ENCODE measurements at places on chromosomes 5 and 9. TPM values are rescaled to one million over a fixed set of nuclear protein-coding genes. Genes with fewer than 3 reads are reported as not detected.

GRCh38 chr5:39384271-39384670 is 20.0 kb upstream of the C9 start:
- DNase-seq = no peak

GRCh38 chr5:110900829-110901228 is 162.0 kb downstream of the SLC25A46 start:
- no peak for DNase-seq

DNA sequence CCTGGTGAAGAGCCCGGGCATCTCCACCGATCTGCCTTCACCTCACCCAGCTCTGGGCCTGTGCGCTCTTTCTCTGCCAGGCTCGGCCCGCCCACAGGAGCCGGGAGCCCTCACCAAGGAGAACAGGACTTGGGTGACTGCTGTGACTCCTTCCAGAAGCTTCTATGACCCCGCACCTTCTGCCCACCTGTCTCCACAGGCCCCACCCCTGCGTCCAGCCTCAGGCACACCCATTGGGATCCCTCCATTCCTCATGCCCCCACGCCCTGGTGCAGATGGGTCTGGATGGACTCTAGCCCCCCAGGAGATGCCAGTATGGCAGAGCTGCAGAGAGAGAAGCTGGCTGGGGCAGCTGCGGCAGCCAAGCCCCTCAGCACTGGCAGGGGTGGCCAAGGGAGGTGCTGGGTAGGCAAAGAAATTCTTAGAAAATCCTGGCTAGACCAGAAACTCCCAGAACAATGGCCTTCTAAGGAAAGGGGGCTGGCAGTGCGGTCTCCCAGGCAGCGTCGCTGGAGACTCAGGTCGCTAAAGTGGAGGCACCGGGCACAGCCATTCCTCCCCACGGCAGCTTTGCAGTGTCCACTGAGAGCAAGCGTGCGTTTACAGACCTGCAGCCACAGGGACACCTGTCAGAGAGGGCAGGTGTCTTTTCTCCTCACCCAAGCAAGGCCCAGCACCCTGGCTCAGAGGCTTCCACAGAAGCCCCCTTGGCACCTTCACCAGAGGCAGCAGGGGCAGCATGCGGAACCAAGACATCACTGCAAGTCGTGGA is 17.3 kb downstream of the LPCAT1 start:
- no peak for DNase-seq

GRCh38 chr5:18216016-18216415 is 581.8 kb downstream of the TAF11L14 start:
- no peak for DNase-seq

DNA sequence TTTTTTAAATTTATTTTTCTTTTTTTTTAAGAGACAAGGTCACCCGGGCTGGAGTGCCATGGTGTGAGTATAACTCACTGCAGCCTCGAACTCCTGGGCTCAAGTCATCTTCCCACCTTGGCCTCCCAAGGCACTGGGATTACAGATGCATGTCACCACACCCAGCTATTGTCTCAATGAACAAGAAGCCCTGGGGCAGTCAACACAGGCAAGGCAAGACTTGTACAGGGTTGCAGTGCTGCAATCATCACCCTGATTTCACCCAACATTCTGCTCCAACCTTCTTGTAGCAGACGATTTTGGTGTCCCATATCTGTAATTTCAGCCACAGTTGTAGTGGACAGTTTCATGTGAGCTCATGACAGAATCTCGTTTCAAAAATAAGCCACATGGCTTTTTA is 205.8 kb upstream of the KIF2A start:
- DNase-seq = no peak

DNA sequence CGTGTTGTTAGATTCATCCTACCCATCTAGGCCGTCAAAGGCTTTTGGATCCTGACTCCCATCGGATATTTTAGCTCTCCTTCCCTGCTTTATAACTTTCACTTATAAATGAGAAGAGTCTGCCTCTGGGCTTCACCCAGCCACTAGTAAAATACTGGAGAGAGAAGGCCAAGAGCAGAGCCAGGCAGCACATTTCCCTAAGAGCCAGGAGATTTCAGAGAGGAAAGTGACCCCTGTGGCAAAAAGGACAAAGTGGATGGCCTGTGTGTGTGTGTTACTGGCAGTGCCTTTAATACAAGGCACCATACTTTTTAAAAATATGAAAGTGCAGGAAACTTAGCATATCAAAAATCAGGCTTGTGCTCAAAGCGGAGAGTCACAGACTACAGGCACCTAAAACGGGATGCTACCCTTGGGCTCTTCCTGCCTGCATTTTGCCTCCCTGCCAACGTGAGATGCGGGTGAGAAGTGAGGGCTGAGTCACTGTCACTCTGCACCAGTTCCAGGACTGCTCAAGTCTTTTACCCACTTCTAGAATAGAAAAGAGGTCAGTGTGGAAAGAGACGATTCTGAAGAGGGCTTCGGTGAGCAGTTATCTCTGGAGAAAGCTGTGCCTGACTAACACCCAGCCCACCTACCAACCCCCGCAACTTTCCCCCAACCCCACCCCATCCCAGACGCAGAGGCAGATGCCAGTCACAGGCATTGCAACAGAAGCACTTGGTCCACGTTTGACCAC is 15.9 kb downstream of the NFIL3 start:
- no peak for DNase-seq

GRCh38 chr5:150464554-150465012 is 15.0 kb upstream of the RPS14 start:
- no peak for DNase-seq

- no peak for DNase-seq
Measured at GRCh38 chr9:99626426-99626825, 195.3 kb upstream of the NR4A3 start.

GRCh38 chr5:7930011-7930410 is 61.1 kb downstream of the MTRR start:
- DNase-seq = no peak

GRCh38 chr5:161167016-161167767 is 315.2 kb upstream of the ATP10B start:
- no peak for DNase-seq

- DNase-seq = no peak
Measured at GRCh38 chr5:10432059-10433008, 9.3 kb upstream of the ROPN1L start.

Gene RXFP3
- not detected for total RNA-seq

Gene STPG3
- not detected for total RNA-seq

Measured in T-helper 17 cell (primary cell).